Stimulated activated naive CD8-positive, alpha-beta T cell treated with anti-CD3 and anti-CD28 coated beads, Interleukin-15, amount 100 ng/mL, for 72 hours (primary cell): ENCODE measurements at places on chromosomes 12 and 14.

- no peak for DNase-seq
Measured at GRCh38 chr12:114238808-114239207, 167.1 kb downstream of the TBX5 start.

DNA sequence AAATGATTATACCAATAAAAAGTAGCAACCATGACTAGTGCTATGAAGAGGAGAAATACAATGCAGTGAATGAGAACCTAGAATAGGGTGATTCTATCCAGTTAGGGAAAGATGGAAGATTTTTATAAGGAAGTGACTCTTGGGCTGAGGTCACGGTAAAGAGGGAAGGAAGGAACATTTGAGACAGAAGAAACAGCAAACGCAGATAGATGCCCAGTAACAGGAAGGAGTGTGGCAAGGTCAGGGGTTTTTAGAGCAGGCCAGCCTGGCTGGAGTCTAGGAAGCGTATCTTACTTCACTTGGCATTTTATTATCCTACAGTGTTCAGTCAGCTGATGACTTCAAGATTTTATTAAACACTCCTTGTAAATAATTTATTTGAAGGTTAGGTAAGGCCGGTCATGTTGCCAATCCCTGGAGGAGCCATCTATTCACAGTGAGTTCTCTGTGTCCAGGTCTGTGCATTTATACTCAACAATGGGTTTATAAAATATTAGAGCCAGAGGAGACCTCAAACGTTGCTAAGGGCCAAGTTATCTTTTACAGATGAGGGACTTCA is 170.6 kb downstream of the PRKCH start:
- DNase-seq: no peak

- DNase-seq: peak; percentile 22
Measured at GRCh38 chr12:50187084-50187900, 20.1 kb upstream of the CERS5 start.

DNA sequence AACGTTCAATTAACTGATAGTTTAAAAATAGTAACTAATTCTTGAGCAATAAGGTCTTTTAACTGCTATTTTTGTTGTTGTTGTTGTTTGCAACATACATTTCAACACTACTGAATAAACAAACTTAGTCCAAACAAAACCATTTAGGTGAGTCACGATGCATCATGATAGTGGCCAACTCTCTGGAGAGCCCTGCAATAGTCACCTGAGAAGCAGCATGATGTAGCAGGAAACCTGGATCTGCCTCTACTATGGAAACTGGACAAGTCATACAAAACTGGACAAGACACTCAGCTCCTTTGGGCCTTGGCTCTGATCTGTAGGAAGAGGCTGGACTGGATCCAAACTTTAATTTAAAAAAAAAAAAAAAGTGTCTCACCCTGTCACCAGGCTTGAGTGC is 117.3 kb downstream of the MED13L start:
- DNase-seq: no peak

DNA sequence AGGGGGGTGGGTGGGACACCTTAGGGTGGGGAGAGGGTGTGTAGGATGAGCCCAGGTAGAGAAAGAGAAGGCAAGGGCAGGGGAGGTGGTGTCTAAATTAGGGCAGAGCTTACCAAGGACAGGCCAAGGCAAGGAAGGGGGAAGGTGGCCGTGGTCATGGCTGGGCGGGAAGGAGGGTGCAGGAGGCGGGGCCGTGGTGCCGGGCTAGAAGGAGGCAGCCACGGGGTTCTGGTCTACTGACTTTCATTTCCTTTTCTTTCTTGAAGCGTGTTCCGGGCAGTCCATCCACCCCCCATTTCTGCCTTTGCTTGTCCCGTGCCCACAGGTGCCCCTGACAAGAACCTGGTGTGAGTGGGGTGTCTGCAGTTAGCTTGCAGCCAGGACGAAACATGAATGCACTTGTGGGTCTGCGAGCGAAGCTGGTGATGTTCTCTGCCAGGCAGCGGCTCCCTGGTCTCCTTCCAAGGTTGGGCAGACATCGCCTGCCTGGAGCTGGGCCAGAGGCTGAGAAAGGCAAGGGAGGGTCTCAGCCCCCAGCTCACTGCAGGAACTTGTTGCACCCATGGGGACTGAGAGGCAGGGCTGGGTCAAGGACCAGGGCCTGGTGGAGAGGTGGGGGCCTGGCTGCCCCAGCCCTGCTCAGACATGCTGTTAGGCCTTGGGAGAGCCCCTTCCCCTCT is 58.2 kb downstream of the KIF26A start:
- DNase-seq: no peak

DNA sequence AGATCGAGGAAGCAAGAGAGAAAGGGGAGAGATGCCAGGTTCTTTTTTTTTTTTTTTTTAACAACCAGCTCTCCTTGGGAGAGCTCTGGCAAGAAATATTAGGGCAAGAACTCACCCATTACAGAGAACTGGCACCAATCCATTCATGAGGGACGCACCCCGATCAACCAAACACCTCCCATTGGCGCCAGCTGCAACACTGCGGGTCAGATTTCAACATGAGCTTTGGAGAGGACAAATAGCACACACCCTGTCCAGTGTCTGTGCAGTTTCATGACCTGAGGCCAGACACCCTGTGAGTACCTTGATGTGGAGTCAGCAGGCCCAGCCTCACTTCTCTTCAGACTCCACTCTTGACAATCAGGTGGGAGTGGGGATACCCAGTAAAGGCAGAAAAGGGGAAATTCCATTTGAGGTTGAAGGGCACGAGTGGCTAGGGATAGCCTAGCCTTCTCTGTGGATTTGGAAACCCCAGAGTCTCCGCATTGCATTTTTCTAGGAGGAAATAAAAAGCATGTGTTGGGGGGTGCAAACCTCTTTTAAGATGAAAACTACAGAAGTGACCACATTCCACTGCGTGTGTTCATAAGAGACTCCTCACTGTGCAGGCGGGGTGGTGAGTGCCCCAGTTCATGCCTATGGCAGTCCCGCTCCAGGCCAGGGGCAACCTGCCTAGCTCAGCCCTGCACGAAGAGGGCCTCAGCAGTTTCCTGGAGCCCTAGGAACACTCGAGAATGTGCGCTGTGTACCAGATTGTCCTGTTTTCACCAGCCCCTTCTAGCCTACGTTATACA is 42.4 kb upstream of the GPATCH2L start:
- DNase-seq: no peak

DNA sequence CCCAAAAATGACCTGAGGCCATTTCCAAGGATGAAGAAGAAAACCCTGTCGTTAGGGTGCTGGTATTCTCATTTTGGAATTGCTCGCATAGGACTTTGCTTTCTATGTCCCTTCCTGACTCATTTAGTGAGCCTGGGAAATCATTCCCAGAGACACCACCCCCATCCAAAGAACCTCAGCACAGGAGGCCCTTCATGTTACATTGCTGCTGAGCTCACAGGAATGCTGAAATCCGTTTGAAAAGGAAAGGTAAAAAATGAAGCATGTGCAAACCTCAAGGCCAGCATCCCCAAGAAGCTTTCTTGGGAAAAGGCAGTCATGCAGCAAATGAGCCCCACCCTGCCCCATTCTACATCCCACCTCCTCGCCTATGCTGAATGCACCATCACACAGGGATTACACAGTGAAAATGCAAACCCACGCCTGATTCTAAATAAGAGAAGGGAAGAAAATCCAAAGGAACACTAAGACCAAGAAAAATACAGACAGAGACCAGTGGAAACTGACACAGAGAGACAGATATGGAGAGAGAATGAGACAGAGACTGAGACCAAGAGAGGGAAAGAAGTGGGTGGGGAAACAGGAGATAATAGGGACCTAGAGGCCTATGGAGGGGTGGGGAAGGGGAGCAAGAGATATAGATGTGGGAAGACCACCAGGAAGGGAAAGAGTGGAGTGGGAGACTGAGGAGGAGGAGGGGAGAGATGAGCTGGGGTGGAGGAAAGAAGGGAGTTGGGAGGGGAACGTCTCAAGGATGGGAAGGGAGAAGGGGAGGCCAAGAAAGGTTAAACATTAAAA is 33.5 kb downstream of the NIN start:
- DNase-seq: no peak

- no peak for DNase-seq
Measured at GRCh38 chr14:39582028-39582654, 149.9 kb upstream of the FBXO33 start.

- DNase-seq: no peak
Measured at GRCh38 chr12:64740646-64741045, 18.6 kb downstream of the GNS start.

- DNase-seq: no peak
Measured at GRCh38 chr14:61498811-61499210, 177.4 kb downstream of the PRKCH start.

- no peak for DNase-seq
Measured at GRCh38 chr12:3317841-3318501, 173.0 kb upstream of the PRMT8 start.

DNA sequence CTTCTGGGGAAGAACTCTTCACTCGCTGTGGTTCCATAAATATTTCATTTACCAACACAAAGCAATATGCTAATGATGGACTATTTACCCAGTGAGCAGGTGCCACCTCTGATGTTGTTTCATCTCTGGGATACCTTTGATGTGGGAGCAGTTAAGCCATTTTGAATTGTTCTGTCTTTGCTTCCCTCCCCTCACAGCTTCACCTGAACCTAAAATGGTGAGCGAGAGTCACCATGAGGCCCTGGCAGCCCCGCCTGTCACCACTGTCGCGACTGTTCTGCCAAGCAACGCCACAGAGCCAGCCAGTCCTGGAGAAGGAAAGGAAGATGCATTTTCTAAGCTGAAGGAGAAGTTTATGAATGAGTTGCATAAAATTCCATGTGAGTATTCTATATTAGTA is 352.7 kb downstream of the SYT1 start:
- DNase-seq: no peak

- DNase-seq: no peak
Measured at GRCh38 chr12:53733051-53733806, 6.0 kb upstream of the CALCOCO1 start.

DNA sequence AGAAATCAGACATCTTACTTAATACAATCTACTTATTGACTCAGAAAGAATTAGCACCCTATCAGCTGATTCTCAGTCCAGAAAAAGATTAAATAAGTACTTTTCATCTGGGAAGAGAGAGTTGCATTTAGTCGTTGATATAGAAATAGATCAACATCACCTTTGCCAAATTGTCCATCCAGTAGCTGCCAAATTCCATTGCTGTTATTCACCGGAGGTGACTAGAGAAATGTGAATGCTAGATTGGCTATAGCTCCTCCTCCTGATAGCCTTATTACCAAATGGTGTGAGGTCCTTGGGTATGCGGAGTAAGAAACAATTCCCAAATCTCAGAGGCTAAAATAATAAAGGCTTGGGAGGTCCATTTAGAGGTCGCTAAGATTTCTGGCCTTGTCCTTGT is 723.3 kb upstream of the FLRT2 start:
- DNase-seq: no peak

DNA sequence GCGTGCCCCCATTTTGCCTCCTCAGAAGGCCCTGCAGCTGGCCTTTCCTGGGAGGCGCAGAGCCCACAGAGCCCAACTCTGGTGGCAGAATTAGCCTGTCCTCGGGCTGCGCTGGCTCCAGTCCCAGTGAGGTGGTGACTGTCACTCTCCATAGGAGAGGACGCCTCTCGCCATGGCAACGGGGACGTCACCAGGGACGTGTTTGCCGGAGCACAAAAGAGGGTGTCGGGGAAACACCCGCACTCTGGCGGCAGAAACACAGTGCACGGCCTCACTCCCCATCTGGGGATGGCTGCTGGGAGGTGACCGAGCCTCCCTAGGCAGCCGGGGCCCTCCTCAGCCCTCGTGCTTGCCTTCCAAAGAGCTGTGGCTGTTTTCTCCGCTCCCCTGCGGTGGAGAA is 50.2 kb upstream of the NCOR2 start:
- no peak for DNase-seq

GRCh38 chr14:73443758-73444157 is 14.6 kb downstream of the NUMB start:
- no peak for DNase-seq
